Stimulated activated effector memory CD8-positive, alpha-beta T cell treated with anti-CD3 and anti-CD28 coated beads, Interleukin-12 subunit alpha, Interleukin-12 subunit beta, amount 100 ng/mL, for 72 hours (primary cell): ENCODE measurements at places on chromosomes 7 and 10.

DNA sequence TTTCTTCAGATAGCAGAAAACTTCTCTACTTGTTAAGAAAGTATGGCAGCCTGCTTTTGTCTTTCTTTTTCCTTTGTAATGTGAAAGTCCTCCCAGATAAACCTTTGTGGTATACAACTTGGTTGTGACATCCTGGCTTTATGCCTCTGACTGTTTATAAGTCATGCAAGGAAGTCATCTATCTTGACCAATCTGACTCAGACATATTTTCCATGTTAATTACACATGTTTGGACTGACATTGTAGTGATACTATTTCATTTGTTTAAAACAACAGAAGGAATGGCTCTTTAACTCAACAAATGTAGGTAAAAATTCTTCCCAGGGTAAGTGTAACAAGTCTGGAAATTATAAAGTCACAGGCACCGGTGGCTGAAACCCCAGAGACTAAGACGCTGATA is 341.6 kb upstream of the MEOX2 start:
- DNase-seq = no peak

DNA sequence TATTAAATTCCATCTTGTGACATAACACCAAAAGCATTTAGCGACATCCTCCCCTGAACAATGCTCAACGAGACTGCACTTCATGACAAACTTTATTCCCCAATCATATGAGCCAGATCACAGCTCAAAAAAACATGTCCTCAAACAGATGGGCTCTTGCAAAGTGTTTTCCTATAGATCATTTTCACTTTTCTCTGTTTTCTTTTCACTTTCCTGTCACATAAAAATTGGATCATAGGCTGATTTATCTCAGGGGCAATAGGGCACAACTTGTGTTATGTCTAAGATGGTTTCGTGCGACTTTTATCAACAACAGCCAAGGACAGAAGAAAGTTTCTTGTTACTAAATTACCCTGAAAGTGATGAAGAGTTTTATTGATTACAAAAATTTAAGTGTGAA is 206.1 kb downstream of the WDR11 start:
- DNase-seq = no peak

GRCh38 chr7:35647171-35647574 is 47.8 kb downstream of the HERPUD2 start:
- DNase-seq = no peak

DNA sequence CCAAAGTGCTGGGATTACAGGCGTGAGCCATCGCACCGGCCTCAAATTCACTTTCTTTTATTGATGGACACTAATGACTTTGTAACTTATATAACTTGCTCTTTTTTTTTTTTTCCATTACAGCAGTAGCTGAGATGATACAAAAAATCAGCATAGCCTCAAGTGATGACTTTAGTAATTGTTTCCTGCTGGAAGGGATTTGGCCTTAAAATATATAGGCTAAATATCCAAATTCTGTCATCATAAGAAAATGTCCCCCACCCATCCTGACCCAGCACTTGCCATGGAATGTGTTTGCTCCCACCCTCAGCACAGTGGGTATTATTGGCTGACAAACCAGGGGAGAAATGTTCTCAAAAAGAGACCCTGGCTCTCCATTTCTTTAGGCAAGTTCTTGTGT is 1264.1 kb upstream of the AUTS2 start:
- DNase-seq = no peak

GRCh38 chr7:22859641-22860290 is 37.1 kb upstream of the TOMM7 start:
- DNase-seq = no peak
